Iris pigment epithelial cell (primary cell): ENCODE measurements at places on chromosomes 6 and 20.

DNA sequence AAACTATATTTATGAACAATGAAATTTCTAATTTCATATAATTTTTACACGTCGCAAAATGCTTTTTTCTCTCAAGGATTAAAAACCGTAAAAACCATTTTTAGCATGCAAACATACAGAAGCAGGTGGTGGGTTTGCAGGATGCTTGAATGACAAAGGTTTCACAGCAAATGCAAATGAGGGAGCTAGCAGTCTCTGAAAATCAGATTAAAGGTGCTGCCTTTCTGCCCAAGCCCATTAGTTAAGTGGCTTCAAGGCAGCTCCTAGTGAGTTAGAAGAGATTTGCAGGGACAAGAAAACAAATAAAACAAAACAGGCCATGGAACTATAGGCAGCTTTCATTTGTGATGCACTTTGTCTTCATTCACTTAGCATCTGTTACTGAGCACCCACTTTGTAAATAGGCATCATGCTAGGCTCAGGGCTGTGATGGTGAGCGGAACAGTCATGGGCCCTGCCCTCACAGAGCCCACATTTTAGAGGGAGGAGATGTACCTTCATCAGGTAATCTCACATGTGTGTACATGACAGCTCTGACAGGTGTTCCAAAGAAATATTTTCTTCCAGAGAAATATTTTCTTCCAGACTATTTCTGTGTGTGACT is 29.5 kb downstream of the NAPB start:
- no peak for DNase-seq

DNA sequence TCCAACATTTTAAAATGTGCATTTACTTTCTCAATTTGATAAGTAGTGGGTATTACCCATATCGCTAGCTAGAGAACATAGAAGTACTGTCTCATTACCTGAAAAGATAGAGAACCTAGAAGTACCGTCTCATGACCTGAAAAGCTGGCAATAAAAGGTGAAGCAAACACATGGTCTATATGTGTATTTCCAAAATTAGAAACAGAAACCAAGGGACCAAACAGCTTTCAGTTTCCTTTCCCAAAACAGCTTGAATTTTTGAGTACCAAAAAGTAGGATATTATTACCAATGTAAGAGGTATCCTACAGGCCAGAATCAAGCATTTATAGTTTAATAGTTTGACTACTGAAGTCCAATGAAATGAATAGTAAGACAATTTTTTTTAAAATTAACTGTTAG is 77.2 kb downstream of the KIF13A start:
- DNase-seq = no peak

GRCh38 chr6:7106752-7107577 is 796 bp upstream of the RREB1 start:
- DNase-seq = peak; percentile 21

DNA sequence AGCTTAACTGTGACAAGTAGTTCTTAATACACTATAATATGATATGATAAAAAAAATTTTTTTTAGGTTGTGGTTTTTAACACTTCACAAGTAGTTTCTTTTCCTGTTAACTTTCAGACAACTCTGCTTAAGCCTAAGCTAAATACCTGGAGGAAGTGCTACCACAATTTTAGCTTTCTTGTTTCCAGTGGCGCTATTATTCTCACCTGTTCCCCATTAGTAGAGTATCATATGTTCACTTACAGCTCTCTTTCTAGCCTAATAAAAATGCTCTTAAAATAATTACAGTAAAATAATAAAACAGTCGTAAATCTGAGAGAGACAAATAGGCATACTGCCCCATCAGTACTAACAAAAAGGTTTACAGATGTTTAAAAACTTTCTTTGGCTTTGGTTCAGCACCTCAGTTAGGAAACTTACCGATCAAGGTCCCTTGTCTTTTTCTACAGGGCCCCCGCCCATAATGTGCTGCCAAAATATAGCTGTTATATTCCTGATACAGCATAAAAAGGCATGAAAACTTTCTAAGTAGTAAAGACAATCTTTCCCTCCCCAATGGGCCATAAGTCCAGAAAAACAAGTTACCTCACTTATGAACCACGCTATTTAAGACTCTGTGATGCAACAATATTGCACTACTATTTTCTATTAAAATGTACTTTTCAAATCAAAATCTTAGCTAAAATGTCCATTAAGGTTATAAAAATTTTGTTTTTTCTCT is 57.9 kb downstream of the SESN1 start:
- DNase-seq = no peak

DNA sequence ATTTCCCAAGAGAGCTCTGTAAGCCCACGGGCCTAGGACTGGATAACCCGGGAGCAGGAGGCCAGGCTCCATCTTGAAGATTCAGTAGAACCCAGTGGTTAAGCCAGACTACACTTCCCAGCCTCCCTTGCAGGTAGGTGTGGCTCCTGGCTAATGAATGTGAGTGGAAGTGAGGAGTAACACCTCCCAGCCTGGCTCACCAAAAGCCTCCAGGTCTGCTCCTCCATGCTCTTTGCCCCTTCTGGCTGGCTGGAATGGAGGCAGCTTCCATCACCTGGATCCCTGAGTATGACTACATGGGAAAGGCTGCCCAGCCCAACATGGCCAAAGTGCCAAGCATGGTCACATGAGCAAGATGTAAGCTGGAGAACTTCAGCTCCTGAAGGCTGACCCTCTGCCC is 9.7 kb downstream of the LRRN4 start:
- DNase-seq = no peak

- peak; percentile 29 for DNase-seq
Observed at GRCh38 chr20:36950414-36951197, 902 bp downstream of the SAMHD1 start.

GRCh38 chr20:51926670-51927305 is 124.5 kb upstream of the SALL4 start:
- DNase-seq = peak; percentile 60

GRCh38 chr6:40477246-40478126 is 109.7 kb downstream of the LRFN2 start:
- no peak for DNase-seq

- DNase-seq = no peak
Observed at GRCh38 chr20:44028868-44029847, 114.5 kb downstream of the TOX2 start.

- DNase-seq = no peak
Observed at GRCh38 chr6:6633898-6634734, 45.6 kb downstream of the LY86 start.

- no peak for DNase-seq
Observed at GRCh38 chr20:63163171-63163570, 52.8 kb downstream of the YTHDF1 start.

DNA sequence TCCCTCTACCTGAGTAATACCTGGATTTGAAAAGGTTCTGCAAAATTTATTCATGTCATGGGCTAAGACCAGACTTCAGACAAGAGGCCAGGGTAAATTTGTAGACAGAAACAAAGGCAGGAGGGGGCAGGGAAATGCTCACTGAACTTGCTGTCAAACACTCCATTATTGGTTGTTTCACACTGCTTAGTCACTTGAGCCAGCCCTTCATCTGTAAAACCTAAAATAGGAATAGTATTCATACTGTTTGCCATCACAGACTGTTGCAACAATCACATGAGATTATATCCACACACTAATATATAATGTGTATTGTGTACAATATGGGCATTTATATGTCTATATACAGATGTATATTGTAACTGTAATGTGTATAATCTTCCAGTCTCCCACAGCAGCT is 6.5 kb upstream of the TINAG start:
- DNase-seq = no peak

- peak; percentile 88 for DNase-seq
Observed at GRCh38 chr6:101806241-101806640, 412.7 kb downstream of the GRIK2 start.

- no peak for DNase-seq
Observed at GRCh38 chr6:98967616-98968015, 19.9 kb upstream of the FBXL4 start.

DNA sequence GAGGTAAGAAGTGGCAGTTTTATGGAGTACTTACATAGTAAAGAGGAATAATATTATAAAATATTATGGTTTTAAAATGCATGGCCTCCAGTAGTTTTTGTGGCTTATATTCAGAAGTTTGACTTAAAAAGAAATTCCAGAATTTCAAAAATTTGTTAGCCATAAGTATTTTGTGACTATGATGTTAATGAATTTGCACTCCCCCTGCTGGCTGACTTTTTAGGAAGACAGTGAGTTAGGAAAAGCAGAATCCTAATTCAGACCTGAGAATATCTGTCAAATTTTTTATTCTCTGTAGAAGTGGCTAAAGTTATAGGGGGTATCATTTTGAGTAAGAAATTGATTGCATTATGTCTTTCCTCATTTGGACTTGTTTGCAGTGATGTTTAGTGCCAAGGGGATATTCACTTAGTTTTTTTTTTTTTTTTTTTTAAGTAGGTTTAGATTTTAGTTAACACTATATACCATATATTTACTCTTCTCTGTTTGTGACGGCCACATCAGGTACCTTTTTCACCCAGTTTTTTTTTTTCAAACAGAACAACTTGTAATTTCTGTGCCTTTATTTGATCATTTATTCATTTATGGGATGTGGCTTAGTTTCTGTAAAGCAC is 40.8 kb downstream of the ZFAND3 start:
- DNase-seq = peak; percentile 52

DNA sequence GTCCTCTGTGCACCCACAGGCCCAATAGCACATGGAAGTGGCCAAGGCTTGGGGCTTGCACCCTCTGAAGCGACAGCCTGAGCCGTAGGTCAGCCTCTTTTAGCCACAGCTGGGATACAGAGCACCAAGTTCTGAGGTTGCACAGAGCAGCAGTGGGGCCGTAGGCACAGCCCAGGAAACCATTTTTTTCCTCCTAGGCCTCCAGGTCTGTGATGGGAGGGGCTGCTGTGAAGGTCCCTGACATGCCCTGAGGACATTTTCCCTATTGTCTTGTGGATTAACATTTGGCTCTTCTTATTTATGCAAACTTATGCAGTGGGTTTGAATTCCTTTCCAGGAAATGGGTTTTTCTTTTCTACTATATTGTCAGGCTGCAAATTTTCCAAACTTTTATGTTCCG is 878.7 kb upstream of the MAN1A1 start:
- no peak for DNase-seq

GRCh38 chr20:64155258-64156135 is 8.8 kb upstream of the MYT1 start:
- no peak for DNase-seq

DNA sequence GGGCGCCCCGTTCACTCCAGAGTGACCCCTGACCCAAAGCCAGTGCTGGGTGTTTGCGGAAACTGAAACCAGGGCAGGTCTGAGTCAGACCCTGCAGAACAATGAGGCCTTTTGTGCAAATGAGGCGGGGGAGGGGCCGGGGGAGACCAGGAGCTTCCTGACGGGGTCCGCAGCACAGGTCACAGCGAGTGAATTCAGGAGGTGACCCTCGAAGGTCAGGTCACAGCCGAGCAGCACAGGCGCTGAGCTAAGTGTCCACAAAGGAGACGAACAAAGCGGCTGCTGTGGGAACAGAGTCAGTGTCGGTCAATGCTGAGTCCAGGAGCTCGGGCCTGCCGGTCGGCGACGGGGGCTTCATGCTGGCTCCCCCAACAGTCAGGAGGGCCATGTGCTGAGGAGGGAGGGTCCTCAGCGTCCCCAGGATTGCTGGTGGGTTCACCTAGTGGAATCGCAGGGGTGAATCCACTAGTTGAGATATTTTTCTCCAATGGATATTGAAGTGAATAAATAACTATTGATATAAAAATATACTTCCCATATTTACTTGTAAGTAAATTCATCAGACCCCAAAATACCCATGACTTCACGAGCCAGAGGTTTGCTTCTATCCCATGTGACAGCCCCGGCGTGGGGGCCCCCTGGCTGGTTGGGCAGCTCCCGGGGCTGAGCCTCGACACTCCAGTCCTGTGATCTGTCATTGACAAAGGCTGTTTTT is 188.4 kb upstream of the SULF2 start:
- DNase-seq = no peak

GRCh38 chr6:30922447-30922852 is 8.4 kb downstream of the VARS2 start:
- no peak for DNase-seq

DNA sequence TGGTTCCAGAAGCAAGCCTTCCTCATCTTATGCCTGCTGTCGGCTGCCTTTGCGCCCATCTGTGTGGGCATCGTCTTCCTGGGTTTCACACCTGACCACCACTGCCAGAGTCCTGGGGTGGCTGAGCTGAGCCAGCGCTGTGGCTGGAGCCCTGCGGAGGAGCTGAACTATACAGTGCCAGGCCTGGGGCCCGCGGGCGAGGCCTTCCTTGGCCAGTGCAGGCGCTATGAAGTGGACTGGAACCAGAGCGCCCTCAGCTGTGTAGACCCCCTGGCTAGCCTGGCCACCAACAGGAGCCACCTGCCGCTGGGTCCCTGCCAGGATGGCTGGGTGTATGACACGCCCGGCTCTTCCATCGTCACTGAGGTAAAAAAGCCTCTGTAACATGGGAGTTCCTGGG is 366 bp downstream of the SLC22A1 start:
- DNase-seq = no peak

- DNase-seq = no peak
Observed at GRCh38 chr6:42396720-42397119, 55.0 kb downstream of the TRERF1 start.

DNA sequence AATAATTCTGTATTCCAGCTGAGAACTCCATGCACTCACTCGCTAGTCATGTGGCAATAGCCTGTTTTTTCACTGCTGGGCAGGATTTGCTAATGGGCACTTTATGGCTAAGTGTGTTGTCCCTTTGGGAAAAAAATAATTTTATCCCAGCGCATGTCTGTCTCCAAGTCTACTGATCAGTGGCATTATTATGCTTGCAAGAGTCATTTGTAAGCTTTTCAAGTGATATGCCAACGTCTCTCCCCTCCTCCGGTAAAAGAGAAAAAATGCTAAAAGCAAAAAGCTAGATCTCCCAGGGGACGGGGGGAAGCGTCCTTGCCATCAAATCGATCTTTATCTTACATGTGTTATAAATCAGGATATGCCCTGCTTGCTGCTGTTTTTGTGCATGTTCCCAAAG is 407.7 kb downstream of the CDH26 start:
- DNase-seq = no peak

DNA sequence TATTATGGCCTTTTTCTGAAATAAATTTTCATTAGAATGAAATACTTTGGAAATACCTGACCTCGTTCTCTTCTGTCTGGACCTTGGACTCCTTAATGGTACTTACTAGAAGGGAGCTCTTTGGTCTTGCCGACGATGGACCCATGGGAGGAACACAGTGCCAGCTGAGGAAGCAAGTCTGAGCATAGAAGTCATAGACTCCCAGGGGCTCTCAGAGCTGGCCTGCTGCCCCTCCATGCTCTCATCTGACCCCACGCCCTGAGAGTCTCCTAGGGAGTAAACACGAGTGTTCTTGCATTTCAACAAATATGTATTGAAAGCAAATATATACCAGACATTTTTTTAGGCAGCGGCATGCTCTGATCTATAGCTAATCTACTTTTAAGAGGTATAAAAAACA is 87.8 kb downstream of the PLEKHG1 start:
- no peak for DNase-seq

- DNase-seq = no peak
Observed at GRCh38 chr6:116102873-116103272, 2.2 kb downstream of the NT5DC1 start.

GRCh38 chr6:142943711-142944123 is 1.3 kb downstream of the HIVEP2 start:
- peak; percentile 78 for DNase-seq
